Muscle of leg (tissue), 16 donors: ENCODE measurements at places on chromosomes 3 and 15. TPM values are rescaled to one million over a fixed set of nuclear protein-coding genes. Genes with fewer than 3 reads are reported as not detected.

GRCh38 chr3:56075089-56075488, 393.2 kb downstream of the ERC2 start:
- DNase-seq, result no peak

The TRIM71 gene
- 0.18 TPM for total RNA-seq

The CACNA2D2 gene
- 3.0 TPM for total RNA-seq

The PARP15 gene
- 3.2 TPM for total RNA-seq

The GNAT1 gene
- not detected for total RNA-seq

The ENTPD3 gene
- 0.44 TPM for total RNA-seq

GRCh38 chr3:117495620-117496019, 786.0 kb downstream of the TUSC7 start:
- no peak for DNase-seq

DNA sequence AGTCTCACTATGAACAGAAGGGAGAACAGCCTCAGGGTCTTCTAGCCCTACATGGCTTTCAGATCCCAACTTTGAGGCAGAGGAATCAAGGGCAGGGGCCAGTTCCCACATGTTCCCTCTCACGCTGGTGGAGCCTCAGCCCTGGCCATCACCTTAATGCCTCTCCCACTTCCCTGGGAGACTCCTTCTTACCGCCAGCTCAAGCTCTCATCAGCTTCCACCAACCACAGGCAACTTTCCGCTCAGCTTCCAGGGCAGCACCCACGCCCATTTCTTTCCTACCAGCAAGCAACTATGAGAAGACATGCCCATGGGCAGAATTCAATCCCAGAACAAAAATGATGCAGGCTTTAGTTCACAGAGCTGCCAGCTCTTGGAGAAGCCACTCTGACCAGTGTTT, 63.5 kb downstream of the RUBCN start:
- DNase-seq, result no peak

- DNase-seq, result peak; percentile 45
Measured at GRCh38 chr3:122074621-122075265, 19.6 kb downstream of the CD86 start.

The NEDD4 gene
- 19.0 TPM for total RNA-seq

GRCh38 chr15:57143511-57144078, 225.2 kb downstream of the TCF12 start:
- no peak for DNase-seq

The P2RY12 gene
- 1.1 TPM for total RNA-seq

The TOP2B gene
- 115 TPM for total RNA-seq

GRCh38 chr15:89903015-89903857, 9.4 kb upstream of the AP3S2 start:
- no peak for DNase-seq

DNA sequence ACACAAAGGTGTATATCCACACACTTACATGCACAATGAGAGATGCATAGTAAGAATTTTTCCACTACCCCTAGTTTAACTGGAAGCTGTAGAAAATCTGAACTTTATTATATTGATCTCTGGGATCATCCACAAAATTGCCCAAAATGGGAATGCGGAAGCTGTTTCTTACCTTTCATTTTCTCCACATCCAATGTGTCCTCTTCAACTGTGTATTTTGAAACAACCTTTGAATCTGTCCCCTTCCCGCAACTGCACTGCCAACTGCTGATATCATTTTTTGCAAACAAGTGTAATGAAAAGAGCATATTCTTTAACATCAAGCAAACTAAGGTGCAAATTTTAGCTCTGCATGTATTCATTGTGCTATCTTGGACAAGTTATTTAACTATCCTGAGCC, 427.6 kb upstream of the TPRG1 start:
- DNase-seq, result no peak

DNA sequence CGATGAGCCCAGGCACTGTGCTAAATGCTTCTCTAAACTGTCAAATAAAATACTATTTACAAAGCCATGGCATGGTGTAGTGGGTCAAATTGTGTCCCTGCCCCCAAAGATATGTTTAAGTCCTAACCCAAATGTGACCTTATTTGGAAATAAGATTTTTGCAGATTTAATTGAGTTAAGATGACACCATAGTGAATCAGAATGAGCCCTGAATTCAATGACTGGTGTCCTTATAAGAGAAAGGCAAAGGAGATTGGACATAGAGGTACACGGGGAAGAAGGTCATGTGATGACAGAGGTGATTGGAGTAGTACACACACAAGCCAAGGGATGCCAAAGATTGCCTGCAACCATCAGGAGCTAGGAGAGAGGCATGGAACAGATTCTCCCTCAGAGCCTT, 121.6 kb upstream of the VEPH1 start:
- DNase-seq, result no peak

- no peak for DNase-seq
Measured at GRCh38 chr15:55700876-55701275, 42.1 kb downstream of the PRTG start.

DNA sequence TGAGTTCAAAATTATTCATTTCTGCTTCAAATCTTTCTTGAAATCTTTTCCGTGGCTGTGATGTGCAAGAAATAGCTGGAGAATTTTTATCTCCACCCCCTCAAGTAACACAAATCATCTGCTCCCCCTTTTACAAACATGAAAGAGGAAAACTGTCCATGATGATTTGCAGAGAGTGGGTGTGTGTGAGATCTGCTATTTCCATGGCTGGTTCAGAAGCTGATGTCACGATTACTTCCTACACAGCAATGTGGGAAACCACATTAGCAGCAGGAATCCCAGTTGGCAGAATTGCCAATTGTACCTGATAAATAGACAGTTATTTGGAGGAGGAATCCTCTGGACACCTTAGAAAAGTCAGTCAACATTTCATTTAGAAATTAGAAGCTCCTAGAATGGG, 75.2 kb upstream of the GRM7 start:
- no peak for DNase-seq

DNA sequence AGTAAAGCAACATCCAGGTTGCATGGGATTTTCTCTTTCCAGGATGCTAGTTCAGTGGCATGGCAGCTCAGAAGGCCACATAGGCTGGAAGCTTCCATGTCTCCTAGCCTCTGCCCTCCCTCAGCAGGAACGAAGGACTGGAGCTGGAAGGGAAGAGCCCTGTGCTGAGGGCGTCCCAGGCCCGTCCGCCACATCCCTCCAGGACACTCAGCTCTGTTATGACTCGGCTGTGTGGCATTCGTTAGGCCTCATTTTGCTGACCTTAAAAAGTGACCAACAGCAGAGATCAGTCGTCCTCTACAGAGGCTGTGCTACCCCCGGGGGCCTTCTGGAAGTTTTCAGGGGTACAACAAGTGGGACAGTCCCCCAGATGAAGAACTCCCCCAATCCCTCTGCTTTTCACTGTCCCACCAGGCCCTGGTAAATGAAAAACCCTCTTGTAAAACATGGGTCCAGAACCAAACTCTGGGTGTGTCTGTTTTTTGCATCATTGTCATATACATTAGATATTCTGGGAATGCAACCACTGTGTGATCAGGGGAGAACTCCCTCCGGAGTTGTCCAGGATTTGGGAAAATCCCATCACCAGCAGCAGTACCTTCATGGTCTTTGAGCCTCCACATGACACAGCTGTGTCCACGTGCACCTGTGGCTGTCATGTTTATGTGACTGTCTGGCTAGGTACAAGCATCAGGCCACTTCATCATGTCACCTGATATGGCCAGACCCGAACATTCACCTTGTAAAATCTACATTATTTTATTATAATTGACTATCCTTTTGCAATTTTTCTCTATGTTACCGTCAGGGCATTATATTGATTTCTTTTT, 149.9 kb downstream of the OR4M2 start:
- no peak for DNase-seq

DNA sequence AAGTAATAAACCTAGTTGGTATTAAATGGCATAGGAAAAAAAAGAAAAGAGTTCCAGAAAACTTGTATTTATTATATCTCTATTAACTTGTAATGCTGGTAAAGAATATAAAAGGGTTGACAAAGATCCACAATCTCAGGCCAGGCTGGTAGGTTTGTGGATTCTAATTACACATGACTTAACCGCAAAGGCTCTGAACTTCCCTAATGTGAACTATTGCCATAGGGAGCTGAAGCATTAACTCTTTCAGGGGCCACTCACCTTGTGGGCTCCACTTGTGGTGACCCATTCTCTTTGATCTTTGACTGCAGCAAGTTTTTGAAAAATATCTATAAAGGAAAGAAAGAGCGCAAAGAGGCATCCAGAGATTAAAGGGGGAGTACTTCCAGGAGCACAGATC, 58.5 kb downstream of the NEK10 start:
- DNase-seq, result no peak

DNA sequence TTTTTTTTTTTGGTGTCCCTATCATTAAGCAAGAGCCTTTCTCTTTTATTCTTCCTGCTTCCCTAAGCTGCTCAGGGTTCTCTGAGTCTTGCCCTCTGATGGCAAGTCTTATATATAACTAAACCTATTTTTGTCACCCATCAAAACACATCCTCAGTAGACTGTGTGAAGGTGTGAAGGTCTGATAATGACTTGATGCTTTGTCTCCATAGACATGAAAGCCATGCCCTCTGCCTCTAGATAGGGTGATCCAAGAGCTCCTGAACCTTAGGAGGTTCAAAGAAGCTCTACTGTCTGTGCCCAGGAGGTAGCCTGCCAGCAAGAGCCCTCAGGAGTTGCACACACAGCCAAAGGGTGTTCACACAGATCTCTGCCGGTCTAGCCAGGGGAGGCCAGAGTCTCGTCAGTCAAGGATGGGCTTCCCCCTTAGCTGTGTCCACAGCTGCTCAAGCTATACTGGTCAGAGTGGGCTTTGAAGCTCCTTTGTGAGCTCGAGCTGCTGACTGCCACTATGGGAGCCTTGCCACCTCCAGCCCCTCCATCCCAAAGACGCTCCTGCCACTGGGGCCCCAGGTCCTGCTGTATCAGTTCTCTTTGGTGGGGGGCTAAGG, 13.1 kb upstream of the SNX22 start:
- DNase-seq, result no peak

DNA sequence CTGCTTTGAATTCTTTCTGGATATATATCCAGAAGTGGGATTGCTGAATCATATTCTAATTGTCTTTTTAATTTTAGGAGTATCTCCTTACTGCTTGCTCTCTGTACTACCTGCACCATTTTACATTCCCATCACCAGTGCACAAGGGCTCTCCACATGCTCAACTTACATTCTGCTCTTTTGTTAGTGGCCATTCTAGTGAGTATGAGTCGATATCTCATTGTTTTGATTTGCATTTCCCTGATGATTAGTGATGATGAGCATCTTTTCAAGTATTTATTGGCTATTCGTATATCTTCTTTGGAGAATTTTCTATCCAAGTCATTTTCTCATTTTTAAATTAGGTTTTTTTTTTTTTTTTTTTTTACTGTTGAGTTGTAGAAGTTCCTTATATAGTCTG, 29.5 kb downstream of the PFN2 start:
- no peak for DNase-seq

DNA sequence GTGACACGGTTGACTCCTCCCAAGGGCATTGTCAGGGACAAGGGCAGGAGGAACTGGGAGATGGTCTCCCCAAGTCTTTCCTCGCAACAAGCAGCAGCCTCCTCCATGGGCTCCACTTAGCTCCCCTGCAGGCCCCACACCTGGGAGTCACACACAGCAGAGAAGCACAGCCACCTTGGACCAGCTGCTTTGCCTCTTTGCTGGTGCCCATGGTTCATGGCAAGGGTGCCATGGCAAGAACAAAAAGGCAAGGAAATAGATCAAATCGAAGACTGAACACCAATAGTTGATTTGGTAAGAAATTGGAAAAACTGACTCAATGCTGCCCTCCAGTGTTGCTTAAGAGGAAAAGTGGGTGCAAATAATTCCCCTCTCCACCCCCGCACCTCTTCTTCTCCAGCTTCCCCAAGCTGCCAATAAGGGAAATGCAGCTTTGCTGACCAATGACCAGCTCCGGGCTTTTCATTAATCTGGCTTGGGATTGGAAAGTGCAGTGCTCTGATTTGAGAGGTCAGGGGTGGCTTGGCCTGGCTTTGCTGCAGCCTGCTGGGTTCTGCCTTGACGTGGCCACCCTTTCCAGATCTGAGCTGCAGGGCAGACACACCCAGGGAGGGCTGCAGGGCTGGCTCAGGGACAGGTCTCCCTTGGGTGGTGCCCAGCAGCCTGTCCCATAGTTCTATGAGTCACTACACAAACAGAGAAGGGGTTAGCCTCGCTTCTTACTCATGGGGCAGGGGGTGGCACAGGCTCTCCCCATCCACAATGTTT, 162.0 kb downstream of the KLF13 start:
- DNase-seq, result peak; percentile 86

The DIPK2A gene
- total RNA-seq, result 16.3 TPM

GRCh38 chr15:64141798-64142512, 9.6 kb upstream of the SNX22 start:
- DNase-seq, result no peak

- no peak for DNase-seq
Measured at GRCh38 chr3:9583792-9584191, 30.2 kb upstream of the LHFPL4 start.

The PRR20G gene
- total RNA-seq, result not detected

The TUBGCP5 gene
- total RNA-seq, result 21.5 TPM

DNA sequence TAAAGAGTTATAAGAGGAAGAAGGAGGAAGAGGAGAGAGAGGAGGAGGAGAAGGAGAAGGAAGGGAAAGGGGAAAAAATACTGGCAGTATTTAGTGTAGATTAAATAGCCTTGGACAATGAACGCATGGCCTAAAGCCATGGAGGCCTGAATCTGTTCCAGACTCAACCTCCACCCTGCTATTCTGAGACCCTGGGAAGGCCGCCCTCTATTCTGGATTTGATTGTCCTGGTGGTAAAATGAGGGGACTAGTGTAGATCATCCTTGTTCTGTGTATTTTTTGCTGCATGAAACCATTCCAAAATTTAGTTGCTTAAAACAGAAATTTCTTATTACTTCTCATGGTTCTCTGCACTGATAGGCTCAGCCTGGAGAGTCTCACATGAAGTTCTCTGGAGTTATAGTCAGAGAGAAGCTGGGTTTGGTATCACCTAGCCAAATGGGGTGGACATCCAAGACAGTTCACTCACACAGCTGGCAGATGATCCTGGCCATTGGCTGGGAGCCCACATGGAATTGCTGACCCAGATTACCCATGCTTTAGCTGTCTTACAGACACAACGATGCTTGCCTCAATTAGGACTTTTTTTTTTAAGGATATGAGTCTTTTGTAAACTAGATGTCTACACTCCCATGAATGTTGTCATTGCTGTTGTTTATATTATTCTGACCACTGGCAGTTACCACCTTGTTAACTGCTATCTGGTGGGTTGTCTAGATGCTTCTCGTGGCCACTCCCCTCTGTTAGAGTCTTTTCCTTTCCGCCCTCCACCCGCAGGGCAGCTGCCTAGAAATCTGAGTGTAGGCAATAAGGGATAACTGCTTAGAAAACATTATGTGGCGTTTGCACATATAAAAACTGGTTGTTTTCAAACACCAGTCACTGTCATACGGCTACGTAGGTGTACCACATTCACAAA, 149.9 kb downstream of the SST start:
- DNase-seq, result peak; percentile 16
